Right atrium auricular region (tissue), 2 donors: ENCODE measurements at places on chromosomes 6 and 20. TPM values are rescaled to one million over a fixed set of nuclear protein-coding genes. Genes with fewer than 3 reads are reported as not detected.

GRCh38 chr20:59127839-59128238 lies 35.8 kb upstream of the ZNF831 start:
- H3K27me3 ChIP-seq = no peaks in the 10 kb centered on the region
- no peak for DNase-seq
- no peaks in the 10 kb centered on the region for H3K36me3 ChIP-seq
- H3K27ac ChIP-seq = no peak overlapping the region

GRCh38 chr6:145031962-145032361 lies 703.4 kb downstream of the EPM2A start:
- no peaks in the 10 kb centered on the region for H3K27me3 ChIP-seq
- DNase-seq = no peak
- no peaks in the 10 kb centered on the region for H3K36me3 ChIP-seq
- no peak overlapping the region for H3K27ac ChIP-seq
- H3K4me3 ChIP-seq = no peak overlapping the region

DNA sequence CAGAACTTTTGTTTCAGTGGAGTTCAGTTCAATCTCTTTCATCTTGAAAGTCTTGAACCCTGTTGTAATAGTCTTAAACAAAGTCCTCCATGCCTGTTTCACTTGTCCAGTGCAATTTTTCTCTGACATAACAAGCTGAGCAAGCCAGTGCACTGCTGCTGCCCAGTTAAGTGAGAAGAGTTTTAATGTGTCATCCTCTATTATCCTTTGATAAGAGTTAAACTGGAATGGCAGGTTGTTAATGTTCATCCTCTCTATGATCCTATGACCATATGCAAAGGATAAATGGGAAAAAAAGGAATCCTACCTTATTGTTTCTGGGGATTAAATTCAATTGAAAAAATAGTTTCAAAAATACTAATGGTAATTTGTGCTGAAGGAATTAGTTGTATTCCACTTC lies 197.5 kb downstream of the FRK start:
- no peaks in the 10 kb centered on the region for H3K27me3 ChIP-seq
- H3K4me1 ChIP-seq = no peaks in the 10 kb centered on the region
- no peak for DNase-seq
- H3K4me3 ChIP-seq = no peak overlapping the region

- H3K27ac ChIP-seq = peak overlapping the region; percentile 32
- no peaks in the 10 kb centered on the region for H3K4me1 ChIP-seq
- DNase-seq = peak; percentile 74
- H3K4me3 ChIP-seq = no peak overlapping the region
- H3K36me3 ChIP-seq = no peaks in the 10 kb centered on the region
Measured at GRCh38 chr20:49790077-49790798, 22.4 kb upstream of the SLC9A8 start.

DNA sequence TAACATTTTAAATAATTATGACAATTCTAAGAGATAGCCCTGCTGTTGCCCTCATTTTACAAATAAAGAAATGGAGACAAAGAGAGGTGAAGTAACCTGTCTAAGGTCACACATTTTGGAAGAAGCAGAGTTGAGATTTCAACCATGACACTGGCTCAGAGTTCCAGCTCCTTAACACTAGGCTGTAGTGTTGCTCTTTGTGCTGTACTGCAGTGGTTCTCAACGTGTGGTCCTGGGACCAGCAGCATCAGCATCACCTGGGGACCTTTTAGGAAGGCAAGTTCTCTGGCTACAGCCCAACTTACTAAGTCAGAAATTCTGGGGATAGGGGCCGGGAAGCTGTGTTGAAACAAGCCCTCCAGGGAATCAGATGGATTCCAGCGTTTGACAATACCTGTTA lies 62.4 kb upstream of the FERMT1 start:
- no peak overlapping the region for H3K4me3 ChIP-seq
- H3K27me3 ChIP-seq = no peaks in the 10 kb centered on the region
- DNase-seq = no peak
- no peak overlapping the region for H3K27ac ChIP-seq

- H3K36me3 ChIP-seq = no peaks in the 10 kb centered on the region
- no peaks in the 10 kb centered on the region for H3K27me3 ChIP-seq
- no peak overlapping the region for H3K27ac ChIP-seq
- H3K4me3 ChIP-seq = no peak overlapping the region
Measured at GRCh38 chr20:18981962-18982539, 168.5 kb downstream of the SCP2D1 start.

- H3K4me3 ChIP-seq = no peak overlapping the region
- H3K36me3 ChIP-seq = peaks cover 59% of the 10 kb centered on the region
- no peak overlapping the region for H3K27ac ChIP-seq
- H3K4me1 ChIP-seq = no peaks in the 10 kb centered on the region
Measured at GRCh38 chr6:35681298-35681697, 7.4 kb downstream of the FKBP5 start.

- DNase-seq = peak; percentile 88
- H3K4me1 ChIP-seq = no peaks in the 10 kb centered on the region
- no peaks in the 10 kb centered on the region for H3K27me3 ChIP-seq
- H3K27ac ChIP-seq = peak overlapping the region; percentile 42
Measured at GRCh38 chr6:30678964-30679726, 6.3 kb upstream of the DHX16 start.

DNA sequence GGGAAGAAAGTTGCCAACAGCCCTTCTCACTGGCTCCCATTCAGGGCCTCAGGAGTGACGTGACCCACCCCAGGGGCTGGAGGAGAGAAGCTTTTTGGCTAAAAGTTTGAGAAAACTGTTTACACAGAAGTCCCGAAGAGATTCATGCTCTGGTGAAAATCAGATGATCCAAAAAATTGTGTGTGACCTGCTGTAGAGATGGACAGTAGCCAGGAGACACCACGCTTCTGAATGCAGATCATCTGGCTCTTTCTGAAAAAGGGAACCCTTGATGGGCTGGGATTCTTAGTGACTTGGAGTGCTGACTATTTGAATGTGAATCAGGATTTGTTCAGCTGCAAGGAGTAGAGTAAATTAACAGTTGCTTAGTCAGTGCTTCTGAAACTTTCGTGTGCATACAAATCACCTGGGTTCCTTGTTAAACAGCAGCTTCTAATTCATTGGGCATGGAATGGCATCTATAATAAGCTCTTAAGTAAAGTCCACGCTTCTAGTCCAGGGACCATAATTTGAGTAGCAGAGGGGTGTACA lies 265.1 kb downstream of the PREX1 start:
- H3K27me3 ChIP-seq = no peaks in the 10 kb centered on the region
- no peak for DNase-seq
- no peak overlapping the region for H3K27ac ChIP-seq

DNA sequence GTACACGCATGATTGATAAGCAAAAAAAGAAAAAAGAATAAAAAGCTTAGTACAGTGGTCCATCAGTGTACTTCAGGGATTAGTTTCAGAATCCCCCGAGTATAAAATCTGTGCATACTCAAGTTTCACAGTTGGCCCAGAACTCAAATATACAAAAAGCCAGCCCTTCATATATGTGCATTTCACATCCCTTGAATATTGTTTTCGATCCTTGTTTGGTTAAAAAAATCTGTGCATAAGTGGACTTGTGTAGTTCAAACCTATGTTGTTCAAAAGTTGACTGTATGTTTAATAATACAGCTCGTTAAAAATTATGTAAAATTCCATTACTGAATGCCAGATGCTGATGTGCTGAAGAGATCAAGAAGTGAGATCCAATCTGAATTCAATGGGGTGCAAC lies 54.2 kb downstream of the LHFPL5 start:
- DNase-seq = no peak
- H3K4me1 ChIP-seq = no peaks in the 10 kb centered on the region
- H3K27ac ChIP-seq = no peak overlapping the region
- no peak overlapping the region for H3K4me3 ChIP-seq

- H3K4me3 ChIP-seq = no peak overlapping the region
- no peaks in the 10 kb centered on the region for H3K4me1 ChIP-seq
- DNase-seq = no peak
- H3K36me3 ChIP-seq = no peaks in the 10 kb centered on the region
- no peak overlapping the region for H3K27ac ChIP-seq
Measured at GRCh38 chr6:130575971-130576370, 210.2 kb downstream of the TMEM200A start.

GRCh38 chr6:113351173-113351834 lies 505.8 kb upstream of the MARCKS start:
- no peak overlapping the region for H3K4me3 ChIP-seq
- H3K27me3 ChIP-seq = no peaks in the 10 kb centered on the region
- no peak for DNase-seq
- no peak overlapping the region for H3K27ac ChIP-seq
- H3K4me1 ChIP-seq = no peaks in the 10 kb centered on the region
- H3K36me3 ChIP-seq = no peaks in the 10 kb centered on the region

DNA sequence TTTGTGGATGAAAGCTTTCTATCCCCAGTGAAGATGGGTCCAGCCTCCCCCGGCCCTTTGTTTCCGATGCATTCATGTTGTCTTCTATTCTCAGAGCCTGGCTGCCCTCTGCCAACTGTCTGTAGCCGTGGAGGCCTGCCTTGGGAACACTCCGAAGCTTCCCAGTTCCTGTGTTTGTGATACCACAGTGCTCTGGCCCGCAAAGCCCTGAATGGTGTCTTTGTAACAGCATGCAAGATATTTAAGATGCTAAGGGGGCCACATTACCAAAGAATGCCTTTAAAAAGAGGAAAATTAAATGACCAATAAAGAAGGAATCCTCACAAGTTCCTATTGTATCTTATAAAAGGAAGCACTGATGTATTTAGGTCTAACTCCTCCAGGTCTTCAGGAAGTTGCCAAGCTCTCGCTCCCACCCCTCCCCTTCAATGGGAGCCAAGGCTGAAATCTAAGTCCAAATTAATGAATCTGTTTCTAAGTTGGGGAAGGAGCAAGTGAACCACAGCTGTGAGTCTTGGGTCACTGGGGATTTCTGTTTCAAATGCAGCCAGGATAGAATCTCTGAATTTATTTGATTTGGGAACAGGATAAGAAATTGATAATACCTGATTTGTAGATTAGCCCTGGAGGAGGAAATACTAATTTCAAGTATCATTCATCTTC lies 596.1 kb downstream of the QKI start:
- H3K4me1 ChIP-seq = peaks cover 12% of the 10 kb centered on the region
- H3K27ac ChIP-seq = peak overlapping the region; percentile 22
- H3K36me3 ChIP-seq = no peaks in the 10 kb centered on the region
- no peak overlapping the region for H3K4me3 ChIP-seq

DNA sequence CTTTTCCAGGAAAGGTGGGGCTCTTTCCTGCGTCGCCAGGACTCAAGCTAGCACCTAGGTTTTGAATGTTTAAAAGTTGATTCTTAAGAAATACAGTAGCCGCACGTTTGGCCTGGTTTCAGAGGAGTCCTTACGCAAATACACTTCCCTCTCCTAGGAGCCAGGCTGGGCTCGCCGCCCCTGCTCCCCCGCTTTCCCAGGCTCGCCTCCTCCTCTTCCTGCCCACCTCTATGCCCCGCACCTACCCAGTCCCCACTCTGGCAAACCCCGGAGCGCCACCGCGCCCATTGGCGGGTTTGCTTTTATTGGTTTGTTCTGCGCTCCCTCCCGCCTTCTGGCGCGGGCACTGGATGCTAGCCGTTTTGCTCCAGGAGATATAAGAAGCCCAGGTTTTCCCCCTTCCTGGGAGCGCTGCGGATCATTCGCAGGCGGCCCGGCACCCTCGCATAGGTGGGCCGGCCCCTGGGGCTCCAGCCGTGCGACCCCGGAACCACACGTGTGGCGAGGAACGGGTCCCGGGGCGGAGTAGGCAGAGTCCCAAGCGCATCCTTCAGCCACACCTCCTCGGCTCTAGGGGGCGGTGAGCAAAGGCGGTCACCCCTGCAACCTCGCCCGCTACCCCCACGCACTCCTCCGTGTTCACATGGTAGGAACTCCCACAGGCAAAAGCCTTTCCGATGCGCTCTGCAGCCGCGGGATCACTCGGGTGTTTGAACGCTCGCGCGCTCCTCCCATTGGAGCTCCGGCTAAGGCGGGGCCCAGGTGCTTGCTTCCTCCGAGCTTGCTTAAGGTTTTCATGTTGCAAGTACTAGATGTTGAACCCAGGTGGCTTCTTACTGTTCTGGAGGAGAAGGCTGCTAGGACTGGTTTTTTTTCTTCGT lies 119.0 kb downstream of the RTN4IP1 start:
- H3K27me3 ChIP-seq = peaks cover 7% of the 10 kb centered on the region
- H3K4me3 ChIP-seq = peak overlapping the region; percentile 20
- H3K4me1 ChIP-seq = no peaks in the 10 kb centered on the region
- H3K27ac ChIP-seq = no peak overlapping the region
- no peak for DNase-seq
- H3K36me3 ChIP-seq = no peaks in the 10 kb centered on the region

DNA sequence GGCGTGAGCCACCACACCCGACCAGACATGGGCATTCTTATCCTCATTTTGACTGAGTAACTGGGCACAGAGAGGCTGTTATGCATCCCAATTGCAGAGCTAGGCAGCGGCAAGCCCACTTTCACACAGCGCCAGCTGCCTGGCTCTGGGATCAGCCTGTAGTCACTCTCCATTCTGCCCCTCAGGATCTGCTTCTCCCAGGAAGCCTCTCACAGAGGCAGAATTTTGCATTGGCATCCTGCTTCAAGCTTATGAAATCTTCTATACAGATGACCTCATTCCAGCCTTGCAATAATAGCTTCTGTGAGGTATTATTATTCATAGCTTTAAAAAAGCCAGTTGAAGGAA lies 37.0 kb upstream of the IER3 start:
- no peak overlapping the region for H3K4me3 ChIP-seq
- H3K27me3 ChIP-seq = no peaks in the 10 kb centered on the region
- no peaks in the 10 kb centered on the region for H3K36me3 ChIP-seq
- DNase-seq = no peak
- peaks cover 50% of the 10 kb centered on the region for H3K4me1 ChIP-seq

- DNase-seq = no peak
- H3K27ac ChIP-seq = no peak overlapping the region
- H3K27me3 ChIP-seq = no peaks in the 10 kb centered on the region
- H3K4me1 ChIP-seq = no peaks in the 10 kb centered on the region
Measured at GRCh38 chr6:7080311-7080710, 27.4 kb upstream of the RREB1 start.

DNA sequence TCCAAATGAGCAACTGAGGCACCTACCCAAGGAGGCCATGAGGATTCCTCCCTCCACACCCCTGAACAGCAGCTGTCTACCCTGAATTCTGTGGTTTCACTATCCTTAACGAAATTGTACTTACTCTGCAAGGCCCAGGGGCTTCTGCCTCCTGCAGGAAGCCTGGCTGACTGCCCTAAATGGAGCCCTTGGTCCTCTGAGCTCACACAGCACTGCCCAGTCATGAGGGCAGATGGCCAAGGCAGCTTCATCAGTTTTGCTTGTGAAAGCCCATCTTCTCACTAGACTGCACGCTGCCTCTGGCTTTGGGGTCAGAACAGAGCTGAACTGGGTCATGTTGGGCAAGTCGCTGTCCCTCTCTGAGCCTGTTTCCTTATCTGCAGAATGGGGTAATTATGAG lies 26.4 kb upstream of the SIRPA start:
- no peak for DNase-seq
- H3K27me3 ChIP-seq = no peaks in the 10 kb centered on the region
- H3K4me3 ChIP-seq = no peak overlapping the region
- H3K36me3 ChIP-seq = no peaks in the 10 kb centered on the region
- no peak overlapping the region for H3K27ac ChIP-seq

- no peaks in the 10 kb centered on the region for H3K27me3 ChIP-seq
- no peak for DNase-seq
- H3K27ac ChIP-seq = no peak overlapping the region
- H3K4me3 ChIP-seq = no peak overlapping the region
Measured at GRCh38 chr20:6130045-6130444, 7.2 kb upstream of the FERMT1 start.

GRCh38 chr6:109304284-109305015 lies 77.8 kb downstream of the CD164 start:
- H3K36me3 ChIP-seq = no peaks in the 10 kb centered on the region
- H3K27me3 ChIP-seq = no peaks in the 10 kb centered on the region
- peak overlapping the region; percentile 61 for H3K27ac ChIP-seq

Gene CHRNA4
- total RNA-seq = not detected

Gene SMPDL3A
- 4.9 TPM for total RNA-seq

Gene ME1
- total RNA-seq = 25.6 TPM

Gene ZNF322
- total RNA-seq = 7.8 TPM

Gene BTN1A1
- total RNA-seq = not detected

Gene PBOV1
- total RNA-seq = not detected

Gene TRMT11
- 10.1 TPM for total RNA-seq

Gene CALHM5
- total RNA-seq = 3.4 TPM
